Heart right ventricle (tissue), 16 donors: ENCODE measurements at places on chromosomes 3 and 15. TPM values are rescaled to one million over a fixed set of nuclear protein-coding genes. Genes with fewer than 3 reads are reported as not detected.

- H3K27me3 ChIP-seq = no peaks in the 10 kb centered on the region
- no peak for DNase-seq
- peak overlapping the region; percentile 7 for H3K27ac ChIP-seq
- H3K4me3 ChIP-seq = no peak overlapping the region
- H3K4me1 ChIP-seq = no peaks in the 10 kb centered on the region
Measured at GRCh38 chr3:121667333-121667732, 6.6 kb upstream of the HCLS1 start.

- H3K4me1 ChIP-seq = no peaks in the 10 kb centered on the region
- DNase-seq = no peak
- H3K27me3 ChIP-seq = no peaks in the 10 kb centered on the region
Measured at GRCh38 chr3:6039971-6040370, 820.9 kb upstream of the GRM7 start.

- H3K4me3 ChIP-seq = no peak overlapping the region
- no peaks in the 10 kb centered on the region for H3K27me3 ChIP-seq
- H3K36me3 ChIP-seq = no peaks in the 10 kb centered on the region
- no peak for DNase-seq
- no peak overlapping the region for H3K27ac ChIP-seq
- H3K4me1 ChIP-seq = peaks cover 32% of the 10 kb centered on the region
Measured at GRCh38 chr3:188054541-188054940, 99.4 kb upstream of the LPP start.

DNA sequence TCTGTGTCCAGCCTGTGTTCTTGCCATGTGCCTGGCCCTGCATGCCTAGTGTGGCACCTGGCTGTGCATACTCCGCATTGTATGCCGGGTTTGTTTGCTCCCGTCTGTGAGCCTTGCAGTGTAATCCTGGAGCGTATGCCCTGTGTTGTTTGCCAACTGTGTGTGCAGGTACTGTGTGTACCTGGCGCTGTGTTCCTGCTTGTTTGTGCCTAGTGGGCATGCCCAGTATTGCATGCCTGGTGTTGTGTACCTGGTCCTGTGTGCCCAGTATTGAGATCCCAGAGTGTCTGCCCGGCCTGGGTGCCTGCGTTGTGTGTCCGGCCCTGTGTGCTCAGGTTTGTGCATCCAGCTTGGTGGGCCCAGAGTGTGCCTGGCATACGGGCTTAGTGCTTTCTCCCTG is 54.5 kb upstream of the CHRNA7 start:
- H3K27me3 ChIP-seq = peaks cover 32% of the 10 kb centered on the region
- no peak for DNase-seq
- no peaks in the 10 kb centered on the region for H3K36me3 ChIP-seq
- no peak overlapping the region for H3K27ac ChIP-seq
- peaks cover 9% of the 10 kb centered on the region for H3K4me1 ChIP-seq

DNA sequence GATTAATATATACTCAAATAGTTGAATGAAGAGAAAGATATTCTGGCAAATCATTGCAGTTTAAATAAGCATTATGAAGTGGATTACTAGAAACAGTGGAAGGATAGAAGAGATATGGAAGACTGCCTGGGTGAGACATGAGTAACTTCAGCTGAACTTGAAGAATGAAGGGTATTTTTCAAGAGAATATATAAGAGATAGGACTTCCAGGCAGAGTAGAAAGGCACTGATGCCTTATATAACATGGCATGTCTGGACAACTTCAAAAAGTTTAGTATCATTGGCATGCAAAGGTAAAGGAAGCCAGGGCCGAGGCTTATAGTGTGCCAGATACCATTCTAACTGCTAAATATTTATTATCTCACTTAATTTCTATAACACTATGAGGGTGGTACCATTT is 126.5 kb upstream of the SLC7A14 start:
- H3K4me3 ChIP-seq = no peak overlapping the region
- H3K4me1 ChIP-seq = no peaks in the 10 kb centered on the region
- no peak overlapping the region for H3K27ac ChIP-seq
- H3K36me3 ChIP-seq = no peaks in the 10 kb centered on the region
- no peaks in the 10 kb centered on the region for H3K27me3 ChIP-seq

GPR149 gene
- not detected for total RNA-seq

DNA sequence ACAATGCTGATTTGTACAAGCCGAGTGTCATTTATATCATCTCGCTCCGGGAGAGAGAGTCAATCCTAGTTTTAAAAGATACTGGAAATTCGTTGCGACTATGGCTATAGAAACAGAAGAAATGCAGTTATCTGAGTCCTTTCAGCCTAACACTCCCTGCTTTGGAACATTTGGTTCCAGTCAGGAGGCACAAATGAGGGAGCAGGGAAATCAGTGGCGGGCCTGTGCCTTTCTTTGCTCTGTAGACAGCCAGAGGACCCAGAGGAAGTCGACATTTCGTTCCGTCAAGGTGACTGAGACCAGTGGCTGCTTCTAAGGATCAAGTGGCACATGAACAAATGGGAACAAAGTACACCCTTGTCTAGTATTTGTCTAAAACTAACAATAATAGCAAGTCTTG is 745 bp upstream of the RIOX2 start:
- no peak overlapping the region for H3K27ac ChIP-seq
- H3K36me3 ChIP-seq = no peaks in the 10 kb centered on the region
- no peaks in the 10 kb centered on the region for H3K27me3 ChIP-seq

DNA sequence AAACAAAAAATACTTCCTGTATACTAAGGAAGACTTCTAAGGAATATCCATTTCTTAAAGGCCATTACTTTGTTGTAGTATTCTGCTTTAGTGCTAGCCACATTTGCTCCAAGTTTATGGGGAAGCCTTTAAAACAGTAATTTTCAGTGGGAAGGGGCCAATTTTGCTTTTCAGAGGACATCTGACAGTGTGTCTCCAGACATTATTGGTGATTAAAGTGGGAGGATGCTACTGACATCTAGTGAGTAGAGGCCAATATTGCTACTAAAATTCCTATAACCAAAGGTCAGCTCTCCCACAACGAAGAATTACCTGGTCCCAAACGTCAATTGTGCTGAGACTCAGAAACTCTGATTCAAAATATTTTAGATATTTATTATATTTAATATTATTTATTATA is 24.8 kb downstream of the SLC28A2 start:
- no peak overlapping the region for H3K4me3 ChIP-seq
- H3K36me3 ChIP-seq = no peaks in the 10 kb centered on the region
- H3K4me1 ChIP-seq = peaks cover 7% of the 10 kb centered on the region
- no peak overlapping the region for H3K27ac ChIP-seq

GALNT15 gene
- 1.6 TPM for total RNA-seq

FOXL2NB gene
- not detected for total RNA-seq

GRCh38 chr3:122606330-122606729 is 28.9 kb downstream of the PARP15 start:
- H3K4me1 ChIP-seq = no peaks in the 10 kb centered on the region
- no peak overlapping the region for H3K4me3 ChIP-seq
- no peak for DNase-seq
- H3K27me3 ChIP-seq = no peaks in the 10 kb centered on the region
- H3K27ac ChIP-seq = no peak overlapping the region

DNA sequence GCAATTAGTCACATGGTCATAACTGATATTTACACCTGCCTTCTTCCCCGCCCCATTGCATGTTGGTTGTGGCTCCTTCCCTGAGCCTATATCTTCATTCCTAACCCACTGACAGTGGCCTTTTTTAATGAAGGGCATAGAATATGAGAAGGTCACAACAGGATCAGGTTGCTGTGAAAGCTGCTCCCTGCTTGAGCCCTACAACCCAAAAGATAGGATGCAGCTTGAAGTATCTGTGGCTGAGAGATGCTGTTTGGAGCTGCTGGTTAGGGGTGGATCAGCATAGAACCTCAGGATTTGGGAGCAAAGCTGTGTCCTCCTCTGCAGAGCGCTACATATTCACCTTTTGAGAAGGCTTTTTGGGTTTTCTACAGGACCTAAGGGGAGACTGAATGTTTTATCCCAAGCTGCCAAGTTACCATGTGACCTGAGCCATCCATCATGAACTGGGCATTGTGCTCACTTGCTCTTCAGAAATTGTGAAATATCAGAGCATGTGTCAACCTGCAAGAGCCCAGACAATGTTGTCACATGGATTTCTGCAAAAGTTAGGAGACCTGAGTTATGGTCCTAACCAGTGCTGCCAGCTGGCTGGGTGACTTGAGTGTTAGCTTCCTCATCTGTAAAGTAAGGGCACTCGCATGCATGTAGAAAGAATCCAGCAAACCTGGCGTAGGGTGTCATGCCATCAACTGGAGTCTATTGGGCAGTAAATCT is 49.8 kb upstream of the ARL8B start:
- no peak overlapping the region for H3K27ac ChIP-seq
- H3K4me1 ChIP-seq = no peaks in the 10 kb centered on the region
- H3K36me3 ChIP-seq = no peaks in the 10 kb centered on the region
- H3K27me3 ChIP-seq = no peaks in the 10 kb centered on the region
- no peak overlapping the region for H3K4me3 ChIP-seq

RNF13 gene
- total RNA-seq = 57.8 TPM

- no peaks in the 10 kb centered on the region for H3K36me3 ChIP-seq
- peaks cover 46% of the 10 kb centered on the region for H3K4me1 ChIP-seq
- H3K4me3 ChIP-seq = no peak overlapping the region
- H3K27me3 ChIP-seq = no peaks in the 10 kb centered on the region
- DNase-seq = peak; percentile 79
Measured at GRCh38 chr3:171654809-171655208, 155.5 kb downstream of the PLD1 start.

SEMA3G gene
- total RNA-seq = 17.8 TPM

RGMA gene
- 8.6 TPM for total RNA-seq
